ENCODE measurements at places on chromosomes 16 and 17. TPM values are rescaled to one million over a fixed set of nuclear protein-coding genes. Genes with fewer than 3 reads are reported as not detected.

- H3K27ac ChIP-seq: no peak overlapping the region
- H3K36me3 ChIP-seq: peaks cover 18% of the 10 kb centered on the region
- H3K27me3 ChIP-seq: no peaks in the 10 kb centered on the region
These were observed 20.2 kb downstream of the TBCD start for GRCh38 chr17:82772026-82772425.

DNA sequence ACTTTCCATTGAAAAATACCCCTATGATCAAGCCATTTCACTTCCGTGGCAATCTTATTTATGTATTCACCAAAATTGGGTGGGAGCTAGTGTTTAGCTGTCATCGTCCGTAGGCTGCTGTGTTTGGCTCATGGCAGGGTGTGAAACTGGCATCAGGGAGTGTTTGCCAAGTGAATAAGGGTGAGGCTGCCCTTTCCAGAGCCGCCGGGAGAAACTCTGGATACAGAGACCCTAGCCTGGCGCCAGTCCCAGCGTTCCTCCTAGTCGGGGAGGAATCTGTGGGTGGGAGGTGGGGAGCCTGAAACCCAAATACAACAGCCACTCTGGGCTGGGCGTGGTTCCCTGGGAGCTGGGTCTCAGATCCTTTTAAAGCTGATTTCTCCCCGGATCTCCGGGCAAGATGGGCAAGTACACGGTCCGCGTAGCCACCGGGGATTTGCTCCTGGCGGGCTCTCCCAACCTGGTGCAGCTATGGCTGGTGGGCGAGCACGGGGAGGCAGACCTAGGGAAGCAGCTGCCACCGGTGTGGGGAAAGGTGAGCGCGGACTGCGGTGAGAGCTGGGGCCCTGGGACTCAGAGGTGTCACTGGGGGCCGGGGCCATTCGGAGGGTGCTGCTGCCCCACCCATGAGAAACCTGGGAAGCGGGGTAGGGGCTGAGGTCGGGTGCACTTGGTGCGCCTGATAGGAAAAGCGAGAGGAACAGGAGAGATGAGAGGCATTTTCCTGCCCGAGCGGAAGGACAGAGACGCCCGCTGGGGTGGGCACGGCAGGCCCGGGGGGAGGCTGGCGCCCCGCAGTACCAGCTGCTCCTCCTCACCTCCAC is 62.1 kb upstream of the TEKT1 start:
- no peak overlapping the region for H3K27ac ChIP-seq
- H3K27me3 ChIP-seq: peaks cover 8% of the 10 kb centered on the region
- H3K4me3 ChIP-seq: no peak overlapping the region
- DNase-seq: no peak

Gene JPH3
- polyA plus RNA-seq: not detected

DNA sequence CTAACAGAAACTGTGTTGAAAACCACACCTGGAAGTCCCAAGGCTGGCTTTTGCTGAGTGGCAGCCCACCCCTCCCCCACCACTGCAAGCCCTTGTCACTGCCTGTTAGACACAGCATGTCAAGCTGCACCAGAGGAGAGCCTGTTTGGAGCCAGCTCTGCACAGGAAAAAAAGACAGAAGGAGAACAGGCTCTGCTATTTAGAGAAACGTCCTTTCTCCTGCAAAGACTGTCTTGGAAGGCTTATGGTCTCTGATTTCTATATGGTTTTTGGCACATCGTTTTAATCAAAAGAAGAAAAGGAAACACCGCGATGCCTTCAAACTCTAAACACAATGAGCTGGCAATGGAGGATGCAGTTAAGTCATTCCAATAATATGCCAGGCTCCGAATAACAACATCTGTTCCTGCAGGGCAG is 275.5 kb downstream of the MAP2K4 start:
- no peak for DNase-seq
- H3K27me3 ChIP-seq: no peaks in the 10 kb centered on the region
- H3K36me3 ChIP-seq: no peaks in the 10 kb centered on the region
- no peaks in the 10 kb centered on the region for H3K4me1 ChIP-seq
- H3K4me3 ChIP-seq: no peak overlapping the region

DNA sequence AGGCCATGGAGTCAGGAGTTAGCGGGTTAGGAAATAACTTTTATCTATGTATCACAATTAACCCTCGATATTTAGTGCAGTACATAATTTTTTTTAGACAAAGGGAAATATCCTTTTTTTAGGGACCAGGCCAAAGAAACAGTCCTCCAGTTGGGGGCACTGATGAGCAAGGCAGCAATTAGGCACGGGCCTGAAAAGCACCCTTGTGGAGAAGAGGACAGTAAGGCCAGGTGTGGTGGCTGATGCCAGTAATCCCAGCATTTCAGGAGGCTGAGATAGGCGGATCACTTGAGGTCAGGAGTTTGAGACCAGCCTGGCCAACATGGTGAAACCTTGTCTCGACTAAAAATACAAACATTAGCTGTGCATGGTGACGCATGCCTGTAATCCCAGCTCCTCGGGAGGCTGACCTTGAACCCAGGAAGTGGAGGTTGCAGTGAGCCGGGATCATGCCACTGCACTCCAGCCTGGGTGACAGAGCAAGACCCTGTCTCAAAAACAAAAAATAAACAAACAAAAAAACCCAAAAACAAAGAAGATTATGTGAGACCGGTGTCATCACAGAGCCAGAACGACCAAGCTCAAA is 158.3 kb upstream of the NOL11 start:
- DNase-seq: no peak
- no peaks in the 10 kb centered on the region for H3K27me3 ChIP-seq
- no peak overlapping the region for H3K4me3 ChIP-seq
- H3K36me3 ChIP-seq: no peaks in the 10 kb centered on the region
- H3K27ac ChIP-seq: no peak overlapping the region

DNA sequence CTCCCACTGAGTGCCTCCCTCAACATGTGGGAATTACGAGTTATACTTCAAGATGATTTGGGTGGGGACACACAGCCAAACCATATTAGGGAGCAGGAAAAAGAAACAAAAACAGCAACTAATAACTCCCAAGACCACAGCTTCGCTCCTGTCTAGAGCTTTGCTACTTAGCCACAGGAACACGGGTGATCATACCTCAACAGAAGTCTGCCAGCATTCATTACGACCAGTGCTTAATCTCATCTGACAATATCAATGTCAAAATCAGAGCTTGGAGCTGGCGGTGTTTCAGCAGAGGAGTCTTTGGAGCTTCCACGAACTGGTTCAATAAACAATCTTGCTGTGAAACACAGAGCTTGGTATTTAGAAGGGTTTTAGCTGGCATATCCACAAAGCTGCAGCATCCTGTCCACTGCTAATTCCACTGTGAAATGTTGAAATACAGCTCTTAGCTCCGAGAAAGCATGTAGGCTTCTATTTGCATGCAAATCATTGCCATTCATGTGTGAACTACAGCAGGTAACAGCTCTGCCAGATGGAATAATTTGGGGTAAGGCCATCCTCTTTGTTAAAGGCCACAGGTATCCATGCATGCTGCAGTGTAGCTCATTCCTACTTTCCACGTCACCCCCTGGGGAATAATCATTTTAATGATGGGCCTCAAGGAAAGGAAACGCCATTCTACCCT is 128.4 kb upstream of the GOT2 start:
- DNase-seq: no peak
- H3K27me3 ChIP-seq: no peaks in the 10 kb centered on the region
- H3K4me3 ChIP-seq: no peak overlapping the region
- H3K4me1 ChIP-seq: no peaks in the 10 kb centered on the region
- no peaks in the 10 kb centered on the region for H3K36me3 ChIP-seq

- H3K27ac ChIP-seq: no peak overlapping the region
- H3K4me1 ChIP-seq: no peaks in the 10 kb centered on the region
- H3K36me3 ChIP-seq: no peaks in the 10 kb centered on the region
- H3K27me3 ChIP-seq: no peaks in the 10 kb centered on the region
- no peak overlapping the region for H3K4me3 ChIP-seq
These were observed 109.5 kb downstream of the ASIC2 start for GRCh38 chr17:33183487-33184026.

Gene ASGR2
- polyA plus RNA-seq: 0.30 TPM

GRCh38 chr17:48492401-48493298 is 38.2 kb downstream of the HOXB1 start:
- DNase-seq: peak; percentile 73
- peaks cover 19% of the 10 kb centered on the region for H3K4me1 ChIP-seq
- no peaks in the 10 kb centered on the region for H3K27me3 ChIP-seq
- H3K36me3 ChIP-seq: no peaks in the 10 kb centered on the region
- H3K27ac ChIP-seq: no peak overlapping the region
- H3K4me3 ChIP-seq: peak overlapping the region; percentile 76

Gene ACE
- 0.71 TPM for polyA plus RNA-seq

GRCh38 chr16:64990101-64990500 is 131.8 kb downstream of the CDH11 start:
- H3K4me1 ChIP-seq: no peaks in the 10 kb centered on the region
- H3K36me3 ChIP-seq: no peaks in the 10 kb centered on the region
- H3K4me3 ChIP-seq: no peak overlapping the region
- DNase-seq: no peak

GRCh38 chr17:47295037-47295873 is 28.5 kb upstream of the EFCAB13 start:
- no peaks in the 10 kb centered on the region for H3K27me3 ChIP-seq
- DNase-seq: no peak
- peaks cover 23% of the 10 kb centered on the region for H3K4me1 ChIP-seq
- H3K4me3 ChIP-seq: no peak overlapping the region
- no peaks in the 10 kb centered on the region for H3K36me3 ChIP-seq

- no peaks in the 10 kb centered on the region for H3K27me3 ChIP-seq
- H3K36me3 ChIP-seq: no peaks in the 10 kb centered on the region
- no peak overlapping the region for H3K4me3 ChIP-seq
- no peak for DNase-seq
- peaks cover under 1% of the 10 kb centered on the region for H3K4me1 ChIP-seq
These were observed 6.8 kb downstream of the CACNG1 start for GRCh38 chr17:67051155-67051538.

Gene KRT13
- polyA plus RNA-seq: not detected

DNA sequence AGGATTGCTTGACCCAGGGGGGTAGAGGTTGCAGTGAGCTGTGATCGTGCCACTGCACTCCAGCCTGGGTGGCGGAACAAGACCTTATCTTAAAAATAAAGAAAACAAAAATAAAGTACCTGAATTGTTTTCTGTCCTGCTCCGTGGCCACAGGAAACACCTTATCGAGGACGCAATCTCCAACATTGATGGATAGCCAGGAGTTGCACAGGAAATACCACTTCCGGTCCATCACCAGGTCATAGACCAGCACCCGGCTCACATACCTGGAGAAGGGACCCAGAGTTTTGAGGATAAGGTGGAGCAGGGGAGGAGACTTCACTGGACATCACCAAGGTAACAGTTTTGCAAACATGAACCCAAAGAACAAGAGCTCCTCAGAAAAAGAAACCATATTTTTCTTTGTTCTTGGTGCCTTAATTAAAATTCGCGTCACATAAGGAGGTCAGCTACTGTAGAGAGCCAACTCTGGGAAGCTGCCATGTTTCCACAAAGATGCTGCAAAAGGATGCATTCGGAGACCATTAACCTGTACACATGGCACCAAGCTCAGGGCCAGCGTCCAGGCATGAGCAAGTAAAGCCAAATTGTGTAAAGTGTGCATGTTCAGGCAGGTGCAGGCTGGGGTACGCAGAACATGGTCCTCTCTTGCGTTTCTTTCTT is 55.6 kb upstream of the GCSH start:
- H3K4me3 ChIP-seq: no peak overlapping the region
- H3K27ac ChIP-seq: no peak overlapping the region
- H3K36me3 ChIP-seq: no peaks in the 10 kb centered on the region
- DNase-seq: no peak
- no peaks in the 10 kb centered on the region for H3K27me3 ChIP-seq

Gene FAM117A
- 105 TPM for polyA plus RNA-seq

DNA sequence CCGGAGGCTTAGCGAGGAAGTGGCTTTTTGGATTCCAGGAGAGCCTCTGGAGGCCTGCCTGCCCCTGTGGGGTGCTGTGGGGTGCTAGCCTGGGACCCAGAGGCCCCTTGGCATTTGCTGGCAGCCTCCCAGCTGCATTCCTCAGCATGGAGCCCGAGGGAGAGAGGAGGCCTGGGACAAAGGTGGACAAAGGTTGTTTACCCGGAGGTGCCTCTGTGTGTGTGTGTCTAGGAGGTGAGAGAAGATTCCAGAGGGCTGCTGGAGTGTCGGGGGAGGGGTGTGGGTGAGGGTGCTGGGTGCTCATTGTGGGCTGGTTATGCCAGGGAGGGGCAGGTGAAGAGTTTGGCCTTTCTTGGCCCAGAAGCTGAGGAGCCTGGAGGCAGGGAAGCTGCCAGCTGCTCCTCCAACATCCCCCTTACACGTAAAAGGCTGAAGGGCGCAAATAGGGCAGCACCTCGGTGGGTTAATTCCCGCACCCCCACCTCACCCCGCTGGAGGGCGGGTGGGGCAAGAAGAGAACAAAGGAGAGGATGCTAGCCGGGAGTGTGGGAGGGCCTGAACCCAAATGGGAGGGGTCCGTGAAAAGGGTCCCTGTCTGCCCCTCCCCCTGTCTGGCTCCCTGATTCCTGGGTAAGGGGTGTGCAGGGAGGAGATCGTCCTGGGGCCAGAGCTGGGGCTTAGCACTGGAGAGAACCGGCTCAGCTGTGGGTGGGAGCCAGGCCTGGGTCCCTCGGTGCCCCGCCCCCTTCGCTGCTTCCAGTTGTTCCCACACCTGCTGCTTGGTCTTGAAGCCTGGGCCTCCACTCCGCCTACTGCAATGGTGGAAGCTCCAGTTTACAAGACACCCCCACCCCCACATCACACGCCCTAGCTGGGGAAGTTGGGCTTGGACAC is 9.9 kb downstream of the HEXIM2 start:
- H3K36me3 ChIP-seq: no peaks in the 10 kb centered on the region
- no peaks in the 10 kb centered on the region for H3K27me3 ChIP-seq

Gene ABCA10
- polyA plus RNA-seq: 0.69 TPM

Gene EMP2
- polyA plus RNA-seq: 0.06 TPM

GRCh38 chr17:63116967-63117830 is 151.2 kb downstream of the TANC2 start:
- no peaks in the 10 kb centered on the region for H3K36me3 ChIP-seq
- H3K4me3 ChIP-seq: no peak overlapping the region
- no peak for DNase-seq

Gene MAP2K6
- polyA plus RNA-seq: 3.4 TPM

DNA sequence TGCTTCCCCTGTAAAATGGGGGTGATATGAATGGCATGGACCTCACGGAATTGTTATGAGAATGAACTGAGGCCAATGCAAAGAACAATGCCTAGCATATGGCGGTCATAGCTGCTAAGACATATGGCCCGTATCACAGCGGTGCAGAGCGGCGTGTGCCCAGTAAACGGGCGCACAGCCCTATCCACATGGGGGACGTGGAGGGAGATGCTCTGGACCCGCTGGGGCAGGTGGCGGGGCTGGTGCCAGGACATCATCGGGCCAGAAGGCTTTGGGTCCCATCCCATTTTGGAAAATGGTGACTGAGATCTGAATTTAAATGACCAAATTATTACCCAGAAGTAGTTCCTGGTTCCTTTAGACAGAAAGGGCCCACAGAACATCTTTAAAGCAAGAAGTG is 18.5 kb upstream of the CPSF4L start:
- no peak for DNase-seq
- no peak overlapping the region for H3K4me3 ChIP-seq
- H3K27ac ChIP-seq: no peak overlapping the region
